ENCODE measurements at places on chromosomes 2 and 18.
A peak's percentile ranks its signal among the peaks of the same experiment; 100 is the strongest.

- DNase-seq, result peak; percentile 85
Measured at GRCh38 chr2:83055376-83056010, 1403.6 kb downstream of the SUCLG1 start.

DNA sequence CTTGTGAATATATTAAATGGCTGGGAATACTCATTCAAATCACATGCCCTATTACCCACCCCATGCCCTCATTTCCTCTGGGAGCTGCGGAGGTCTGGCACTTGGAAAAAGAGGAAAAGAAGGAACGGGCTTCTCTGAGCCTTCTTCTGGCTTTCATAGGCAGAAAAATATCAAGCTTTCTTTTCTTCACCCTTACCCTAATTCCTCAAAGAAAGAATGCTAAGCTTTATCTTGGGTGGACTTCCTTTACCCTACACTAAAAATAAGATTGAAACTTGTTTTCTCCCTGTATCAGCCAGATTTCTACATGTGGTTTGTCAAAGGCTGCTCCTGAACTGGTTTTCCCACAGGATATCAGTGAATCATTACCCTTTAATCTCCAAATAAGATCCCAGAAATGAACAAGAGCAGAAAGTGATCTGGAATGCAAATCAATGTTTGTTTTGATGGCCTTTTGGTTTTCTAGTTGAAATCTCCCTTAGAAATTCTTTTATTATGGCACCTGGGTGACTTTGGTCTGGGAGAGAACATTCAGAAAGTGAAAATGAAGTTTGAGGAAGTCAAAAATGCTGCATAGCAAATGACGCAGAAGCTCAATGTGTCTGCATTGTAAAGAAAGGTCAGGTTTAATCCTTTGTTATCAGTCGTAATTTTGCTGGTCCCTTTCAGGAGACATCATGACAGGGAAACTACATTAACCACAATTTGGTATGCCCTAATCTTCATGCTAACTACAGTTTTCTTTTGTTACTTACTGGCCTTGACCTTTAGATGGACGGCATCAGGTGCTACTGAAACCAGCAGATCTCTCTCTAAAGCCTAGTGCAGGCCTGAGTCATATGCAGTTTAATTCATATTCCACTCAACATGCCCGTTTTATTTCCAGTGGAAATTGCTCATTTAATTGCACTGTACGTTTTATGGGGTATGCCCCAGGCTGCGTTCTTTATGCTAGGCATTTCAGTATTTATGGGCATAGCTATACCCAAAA lies 46.6 kb upstream of the HNRNPA3 start:
- peak; percentile 40 for DNase-seq

- no peak for DNase-seq
Measured at GRCh38 chr2:9657731-9658130, 26.9 kb upstream of the YWHAQ start.

GRCh38 chr2:42486145-42486906 lies 7.5 kb downstream of the KCNG3 start:
- no peak for DNase-seq

DNA sequence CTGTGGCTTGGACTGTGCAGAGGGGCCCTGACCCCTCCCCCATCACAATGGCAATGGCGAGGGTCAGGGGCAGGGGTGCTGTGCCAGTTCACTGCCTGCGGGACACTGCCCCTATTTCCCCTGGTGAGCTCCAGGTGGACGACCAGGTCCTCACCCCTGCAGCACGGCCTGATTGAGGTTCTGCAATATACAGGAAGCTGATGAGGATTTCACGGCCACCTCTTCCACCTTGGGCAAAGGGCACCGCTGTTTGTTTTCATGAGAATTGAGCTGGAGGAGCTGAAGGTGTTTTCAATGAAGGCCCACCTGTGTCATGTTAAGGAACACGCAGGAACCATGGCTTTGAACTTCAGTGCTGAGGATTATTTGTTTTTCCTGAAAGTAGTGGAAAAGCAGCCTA lies 96.3 kb downstream of the OSR1 start:
- no peak for DNase-seq

GRCh38 chr18:66752733-66753132 lies 148.8 kb upstream of the CDH19 start:
- no peak for DNase-seq

DNA sequence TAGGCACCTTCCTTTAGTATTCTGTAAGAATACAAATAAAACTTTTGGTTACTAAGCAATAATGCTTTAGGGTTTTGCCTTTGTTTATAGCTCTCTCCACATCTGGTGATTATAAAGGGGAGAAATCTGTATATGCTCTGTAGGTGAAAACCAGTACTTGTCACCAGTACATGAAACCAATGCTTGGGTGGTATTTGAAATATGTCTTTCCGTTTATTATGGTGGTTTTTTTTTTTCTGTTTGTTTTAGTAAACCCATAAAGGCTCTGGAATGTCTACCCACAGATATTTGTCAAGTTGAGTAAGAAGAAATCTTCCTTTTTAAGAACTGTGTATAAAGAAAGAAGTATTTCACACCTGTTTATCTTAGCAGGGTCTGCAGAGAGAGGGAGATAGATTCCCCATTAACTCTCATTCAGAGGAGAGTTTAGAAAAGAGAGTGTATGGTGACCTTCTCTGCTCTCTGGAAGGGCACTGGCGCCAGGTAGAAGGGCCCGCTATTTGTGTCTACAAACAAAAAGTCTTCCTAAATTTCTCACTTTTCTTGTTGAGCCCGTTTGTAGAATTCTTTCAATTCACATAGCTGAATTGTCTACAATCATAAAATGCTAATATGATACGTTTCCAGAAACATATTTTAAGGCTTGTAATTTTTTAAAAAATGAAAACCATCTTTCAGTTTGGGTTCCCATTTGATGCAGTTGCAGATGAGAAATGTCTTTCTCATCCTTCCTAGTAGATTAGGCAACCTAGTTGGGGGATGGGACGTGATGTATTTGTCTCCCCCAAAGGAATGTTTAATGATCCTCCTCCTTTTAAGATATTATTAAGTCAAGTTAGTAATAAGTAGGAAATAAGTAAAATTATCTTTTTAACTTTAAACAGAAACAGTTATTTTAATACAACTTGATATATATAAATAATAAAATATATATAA lies 33.9 kb downstream of the MAP3K20 start:
- peak; percentile 84 for DNase-seq

- DNase-seq, result no peak
Measured at GRCh38 chr2:233101816-233102215, 41.7 kb downstream of the INPP5D start.

- peak; percentile 69 for DNase-seq
Measured at GRCh38 chr2:101805152-101806088, 107.9 kb downstream of the MAP4K4 start.

DNA sequence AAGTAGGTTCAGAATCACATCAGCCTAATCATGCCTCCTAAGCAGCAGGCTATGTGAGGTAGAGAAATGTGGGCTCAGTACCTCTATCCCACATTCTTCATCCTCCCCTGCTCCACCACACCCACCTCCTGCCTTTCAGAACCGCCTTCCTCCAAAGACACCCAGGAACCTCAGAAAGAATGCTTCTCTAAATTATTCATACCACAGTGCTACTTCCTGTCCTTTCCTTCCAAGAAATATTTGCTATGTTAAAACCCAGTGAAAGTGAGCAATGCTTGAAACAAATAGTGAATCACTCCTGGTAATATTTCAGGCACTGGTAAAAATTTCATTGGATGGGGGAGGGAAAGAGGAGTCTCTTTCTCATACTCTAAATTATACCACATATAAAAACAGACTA lies 24.0 kb upstream of the CREB1 start:
- peak; percentile 89 for DNase-seq

GRCh38 chr2:235324324-235324723 lies 169.5 kb upstream of the AGAP1 start:
- DNase-seq, result no peak

- DNase-seq, result peak; percentile 66
Measured at GRCh38 chr2:191038241-191038725, 24.3 kb upstream of the STAT1 start.

- no peak for DNase-seq
Measured at GRCh38 chr2:217875556-217876252, 127.1 kb downstream of the TNS1 start.
